ENCODE measurements at places on chromosomes 16 and 17.

DNA sequence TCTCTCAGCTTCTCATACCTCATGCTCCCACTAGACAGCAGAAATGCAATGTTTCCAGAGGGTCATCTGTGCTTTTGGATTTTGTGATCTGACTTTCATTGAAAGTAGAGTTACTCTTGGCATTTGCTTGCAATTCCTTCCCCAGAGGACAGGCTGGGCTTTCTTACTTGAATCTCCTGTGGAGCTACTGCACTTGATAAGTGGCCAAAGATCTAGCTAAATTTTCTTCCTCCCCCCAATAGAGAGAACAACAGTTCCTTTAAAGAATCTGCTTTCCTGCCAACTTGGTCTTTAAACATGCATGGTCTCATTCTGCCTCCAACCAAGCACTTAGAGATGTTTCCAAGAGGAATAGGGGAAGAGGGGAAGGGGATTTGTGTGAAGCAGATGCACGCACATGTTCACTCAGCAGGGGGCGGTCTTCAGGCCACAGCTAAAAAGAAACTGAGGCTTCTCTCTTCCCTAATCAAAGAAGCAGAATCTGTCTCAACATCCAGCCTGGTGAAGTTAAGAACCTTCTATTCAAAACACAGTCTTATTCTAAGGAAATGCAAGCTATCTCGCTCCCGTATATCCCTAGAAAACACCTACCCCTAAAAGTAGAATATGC is 229.6 kb downstream of the ZFHX3 start:
- no peak for DNase-seq

DNA sequence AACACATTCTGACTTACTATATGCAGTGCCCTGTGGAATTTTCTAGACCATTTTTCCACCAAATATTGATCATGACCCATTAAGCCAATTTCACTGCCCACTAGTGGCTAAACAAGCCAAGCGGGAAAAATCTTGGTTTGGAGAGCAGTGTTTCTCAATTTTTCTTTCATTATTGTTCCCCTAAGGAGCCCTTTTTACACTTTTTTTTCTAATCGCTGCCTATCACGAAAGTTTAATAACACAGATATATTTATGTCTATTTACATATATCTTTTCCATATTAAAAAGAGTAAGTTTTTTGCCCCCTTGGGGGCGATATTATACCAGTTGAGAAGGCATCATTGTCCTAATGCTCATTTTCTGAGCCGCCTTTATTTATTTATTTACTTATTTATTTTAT is 10.8 kb upstream of the TLCD3B start:
- no peak for DNase-seq

- no peak for DNase-seq
Observed at GRCh38 chr17:42061646-42062487, 11.5 kb upstream of the C17orf113 start.

GRCh38 chr16:79439901-79440300 is 160.6 kb downstream of the MAF start:
- no peak for DNase-seq

DNA sequence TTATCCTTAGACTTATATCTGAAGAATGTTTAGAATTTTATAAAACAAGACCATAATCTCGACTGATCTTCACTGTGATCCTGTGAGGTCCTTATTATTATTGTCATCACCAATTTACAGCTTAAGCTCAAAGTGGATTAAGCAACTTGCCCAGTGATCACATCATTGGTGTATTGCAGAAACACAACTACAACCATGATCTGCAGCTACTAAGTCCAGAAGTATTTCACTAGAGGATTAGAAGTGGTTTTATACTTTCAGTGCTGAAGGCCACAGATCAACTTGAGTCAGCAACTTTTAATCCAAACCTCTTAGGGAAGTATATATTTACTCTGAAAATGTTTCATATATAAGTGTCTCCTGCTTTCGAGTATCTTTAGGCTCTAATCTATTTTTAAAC is 624.3 kb upstream of the SOX9 start:
- no peak for DNase-seq

DNA sequence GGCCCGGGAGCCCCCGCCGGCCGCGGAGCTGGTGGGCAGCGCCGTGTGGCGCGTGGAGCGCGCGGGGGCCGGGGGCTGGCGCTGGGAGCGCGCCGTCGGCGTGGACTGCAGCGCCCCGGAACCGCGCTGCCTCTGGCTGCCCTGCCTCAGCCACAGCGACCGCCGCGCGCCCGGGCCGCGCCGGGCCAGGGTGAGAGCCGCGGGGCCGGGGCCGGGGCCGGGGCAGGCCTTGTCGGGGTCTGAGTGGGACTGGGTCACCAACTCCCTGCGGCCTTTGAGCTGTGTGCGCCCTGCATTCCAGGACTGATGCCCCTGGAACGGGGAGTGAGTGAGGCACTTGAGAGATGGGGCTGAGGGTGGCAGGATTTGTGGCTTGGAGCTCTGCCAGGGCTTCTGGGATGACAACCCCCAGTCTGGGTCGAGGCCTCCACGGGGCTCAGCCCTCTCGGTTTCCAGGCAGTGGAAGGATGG is 25.7 kb downstream of the ARHGAP23 start:
- DNase-seq: no peak

- DNase-seq: no peak
Observed at GRCh38 chr16:2752850-2753732, 653 bp downstream of the SRRM2 start.

- DNase-seq: no peak
Observed at GRCh38 chr16:30065943-30066760, 592 bp downstream of the ALDOA start.

DNA sequence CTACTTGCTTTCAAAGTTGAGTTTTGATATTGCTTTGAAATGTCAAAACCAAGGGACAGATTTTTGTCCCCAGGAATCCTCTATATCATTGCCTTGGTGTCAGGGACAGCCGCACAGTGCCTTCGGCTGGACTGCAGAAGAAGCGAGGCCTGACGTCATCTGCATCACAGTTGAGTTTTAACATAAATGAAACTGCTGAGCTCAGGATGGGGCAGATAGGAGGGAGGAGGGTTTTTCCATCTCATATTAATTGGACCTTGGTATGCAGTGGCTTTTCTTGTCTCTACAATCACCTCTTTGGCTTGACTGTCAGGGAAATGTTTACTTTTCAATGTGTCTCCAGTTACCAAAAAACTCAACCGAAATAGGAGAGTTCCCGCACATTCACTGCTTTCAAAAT is 111.3 kb downstream of the AATF start:
- no peak for DNase-seq

DNA sequence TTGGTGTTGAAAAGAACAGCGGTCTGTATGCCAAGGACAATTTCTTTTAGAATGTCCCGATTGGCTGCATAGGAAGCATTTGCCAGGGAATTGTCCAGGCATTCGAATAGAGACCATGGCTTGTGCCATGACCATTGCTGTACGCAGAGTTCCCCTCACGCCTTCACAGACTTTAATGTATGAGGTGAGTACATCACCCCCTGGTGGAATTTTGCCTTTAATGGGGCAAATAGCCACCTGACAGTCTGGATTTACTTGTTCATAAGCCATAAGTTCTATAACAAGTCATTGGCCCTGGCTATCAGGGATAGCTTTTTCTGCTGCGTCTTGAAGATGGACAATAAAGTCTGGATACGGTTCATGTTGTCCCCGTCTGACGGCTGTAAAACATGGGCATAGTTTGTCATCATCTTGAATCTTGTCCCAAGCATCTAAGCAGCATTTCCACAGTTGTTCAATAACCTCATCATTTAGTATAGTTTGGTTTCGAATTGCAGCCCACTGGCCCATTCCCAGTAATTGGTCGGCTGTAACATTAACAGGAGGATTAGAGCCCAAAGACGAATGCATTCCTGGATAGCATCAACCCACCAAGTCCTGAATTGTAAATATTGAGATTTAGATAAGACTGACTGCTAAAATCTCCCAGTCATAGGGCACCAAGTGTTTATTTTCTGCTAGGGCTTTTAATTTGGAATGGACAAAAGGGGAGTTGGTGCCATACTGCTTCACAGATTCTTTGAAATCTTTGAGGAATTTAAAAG is 67.7 kb upstream of the ARL4D start:
- DNase-seq: no peak

- DNase-seq: no peak
Observed at GRCh38 chr16:17602678-17603077, 131.9 kb upstream of the XYLT1 start.

GRCh38 chr16:27515874-27516353 is 33.8 kb downstream of the GTF3C1 start:
- DNase-seq: no peak

- DNase-seq: no peak
Observed at GRCh38 chr17:50612281-50612680, 22.4 kb upstream of the ABCC3 start.

GRCh38 chr16:75909746-75910145 is 183.5 kb upstream of the CPHXL start:
- DNase-seq: no peak

DNA sequence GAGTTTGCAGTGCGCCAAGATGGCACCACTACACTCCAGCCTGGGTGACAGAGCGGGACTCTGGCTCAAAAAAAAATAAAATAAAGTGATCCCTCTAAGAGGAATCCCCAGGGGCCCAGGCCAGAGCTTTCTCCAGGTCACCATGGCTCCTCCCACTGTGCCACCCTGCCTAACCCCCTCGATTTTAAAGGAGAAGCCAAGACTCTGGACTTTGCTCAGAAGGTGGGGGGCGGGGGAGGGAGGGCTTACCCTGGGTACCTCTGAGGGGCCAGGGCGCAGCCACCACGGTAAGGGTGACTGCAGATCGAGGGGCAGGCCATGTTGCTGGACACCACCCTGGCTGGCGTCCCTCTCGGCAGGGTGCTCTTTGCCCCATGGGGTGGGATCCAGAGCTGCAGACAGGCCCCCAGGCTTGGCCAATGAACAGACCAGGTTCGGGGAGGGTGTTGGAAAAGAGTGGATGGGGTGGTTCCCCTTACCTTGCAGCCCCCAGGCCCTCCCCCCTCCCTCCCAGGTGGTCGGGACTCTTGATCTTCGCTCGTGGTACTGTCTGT is 455 bp upstream of the GRB7 start:
- DNase-seq: no peak

DNA sequence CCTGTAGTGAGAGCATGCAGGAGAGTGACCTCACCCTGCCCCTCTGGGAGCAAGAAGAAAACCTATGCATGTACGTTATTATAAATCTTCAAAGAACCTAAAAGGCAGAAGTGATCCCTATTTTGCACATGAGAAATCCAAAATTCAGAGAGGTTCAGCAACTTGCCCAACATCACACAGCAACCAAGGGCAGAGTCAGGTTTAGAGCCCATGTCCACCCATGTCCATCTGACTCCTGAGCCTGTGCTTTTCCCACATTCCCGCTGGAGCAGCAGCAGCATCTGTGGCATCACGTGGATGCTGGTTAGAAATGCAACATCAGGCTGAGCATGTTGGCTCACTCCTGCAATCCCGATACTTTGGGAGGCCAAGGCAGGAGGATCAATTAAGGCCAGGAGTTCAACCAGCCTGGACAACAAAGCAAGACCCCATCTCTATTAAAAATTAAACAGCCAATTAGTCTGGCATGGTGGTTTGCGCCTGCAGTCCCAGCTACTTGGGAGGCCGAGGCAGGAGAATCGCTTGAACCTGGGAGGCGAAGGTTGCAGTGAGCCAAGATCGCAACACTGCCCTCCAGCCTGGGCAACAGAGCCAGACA is 26.3 kb downstream of the METTL22 start:
- DNase-seq: no peak

- DNase-seq: no peak
Observed at GRCh38 chr16:86748652-86749051, 170.3 kb downstream of the FOXL1 start.

GRCh38 chr16:59993101-59993500 is 1259.0 kb upstream of the GOT2 start:
- no peak for DNase-seq

DNA sequence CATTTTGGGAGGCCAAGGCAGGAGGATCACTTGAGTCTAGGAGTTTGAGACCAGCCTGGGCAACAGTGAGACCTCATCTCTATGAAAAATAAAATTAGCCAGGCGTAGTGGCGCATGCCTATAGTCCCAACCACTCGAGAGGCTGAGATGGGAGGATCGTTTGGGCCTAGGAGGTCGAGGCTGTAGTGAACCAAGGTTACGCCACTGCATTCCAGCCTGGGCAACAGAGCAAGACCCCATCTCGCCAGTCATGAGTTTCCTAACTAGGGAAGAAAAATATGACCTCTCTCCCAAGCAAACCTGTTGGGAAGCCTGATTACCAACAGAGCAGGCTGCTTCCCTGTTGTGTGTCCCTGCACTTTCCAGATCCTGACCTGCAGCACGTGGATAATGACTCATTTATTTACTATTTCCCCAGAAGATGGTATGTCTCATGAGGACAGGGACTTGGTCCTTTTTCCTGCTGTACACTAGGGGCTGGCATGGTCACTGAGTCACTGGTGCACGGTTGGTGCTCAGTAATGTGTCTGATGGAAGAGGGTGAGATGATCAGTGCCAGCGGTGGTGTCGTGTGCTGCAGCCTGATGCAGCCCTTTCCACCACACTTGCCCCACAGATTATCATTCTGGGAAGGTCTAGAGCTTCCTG is 30.8 kb downstream of the NMT1 start:
- no peak for DNase-seq

GRCh38 chr16:31365131-31365865 is 10.3 kb downstream of the ITGAX start:
- no peak for DNase-seq

GRCh38 chr17:73133911-73134649 is 30.7 kb upstream of the SSTR2 start:
- DNase-seq: no peak

DNA sequence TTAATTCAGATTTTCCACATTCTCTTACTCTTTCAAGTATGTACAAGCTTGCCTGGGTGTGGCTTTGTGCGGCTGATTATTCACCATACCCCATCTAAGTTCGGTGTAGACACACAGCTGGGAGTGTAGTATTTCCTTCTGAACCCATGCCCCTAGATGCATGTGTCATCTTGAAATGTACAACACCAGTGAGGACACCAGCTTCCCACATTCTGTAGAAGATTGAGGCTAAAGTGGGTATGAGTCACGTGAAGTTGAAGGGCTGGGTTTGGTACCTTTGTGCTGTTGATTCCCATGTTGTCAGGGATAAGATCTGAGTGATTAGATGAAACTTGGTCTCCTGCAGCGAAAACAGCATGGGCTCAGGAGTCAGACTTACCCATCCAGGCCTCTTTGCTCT is 14.6 kb upstream of the DHX8 start:
- DNase-seq: no peak

- DNase-seq: no peak
Observed at GRCh38 chr16:73420676-73421075, 372.7 kb upstream of the ZFHX3 start.

DNA sequence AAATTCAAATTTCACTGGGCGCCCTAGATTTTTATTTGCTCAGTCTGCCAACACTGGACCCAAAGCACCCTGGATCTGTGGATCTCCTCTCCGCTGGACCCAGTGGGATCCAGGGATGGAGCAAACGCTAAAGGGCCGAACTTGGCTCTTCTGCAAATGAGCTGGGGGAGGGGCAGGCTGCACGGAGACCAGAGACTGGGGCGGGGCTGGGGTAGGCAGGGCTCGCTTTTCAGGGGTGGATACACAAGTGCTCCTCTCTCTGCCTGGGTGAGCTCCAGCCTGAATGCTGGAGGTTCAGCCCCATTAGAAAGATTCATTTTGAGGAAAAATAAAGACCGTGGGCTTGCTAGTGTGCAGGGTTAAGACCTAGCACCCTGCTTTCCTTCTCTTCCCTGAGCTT is 8.9 kb downstream of the CBX4 start:
- DNase-seq: no peak

All from activated CD8-positive, alpha-beta memory T cell treated with anti-CD3 and anti-CD28 coated beads for 4 hours (primary cell).